ENCODE measurements at places on chromosomes 7 and 10.

DNA sequence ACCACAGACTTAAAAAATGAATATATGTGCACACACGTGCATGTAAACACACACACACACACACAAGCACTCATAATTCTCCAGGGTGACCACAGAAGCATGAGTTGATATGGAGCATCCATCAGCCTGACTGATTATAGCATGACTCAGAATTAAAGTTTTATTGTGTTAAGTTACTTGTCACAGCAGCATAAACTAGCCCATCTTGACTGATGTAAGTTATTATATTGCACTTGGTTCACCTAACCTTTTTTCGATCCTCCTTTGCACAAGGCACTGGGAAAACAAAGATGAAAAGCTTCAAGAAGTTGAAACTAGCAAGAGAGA lies 18.8 kb upstream of the SLC35G1 start:
- no peak for DNase-seq

DNA sequence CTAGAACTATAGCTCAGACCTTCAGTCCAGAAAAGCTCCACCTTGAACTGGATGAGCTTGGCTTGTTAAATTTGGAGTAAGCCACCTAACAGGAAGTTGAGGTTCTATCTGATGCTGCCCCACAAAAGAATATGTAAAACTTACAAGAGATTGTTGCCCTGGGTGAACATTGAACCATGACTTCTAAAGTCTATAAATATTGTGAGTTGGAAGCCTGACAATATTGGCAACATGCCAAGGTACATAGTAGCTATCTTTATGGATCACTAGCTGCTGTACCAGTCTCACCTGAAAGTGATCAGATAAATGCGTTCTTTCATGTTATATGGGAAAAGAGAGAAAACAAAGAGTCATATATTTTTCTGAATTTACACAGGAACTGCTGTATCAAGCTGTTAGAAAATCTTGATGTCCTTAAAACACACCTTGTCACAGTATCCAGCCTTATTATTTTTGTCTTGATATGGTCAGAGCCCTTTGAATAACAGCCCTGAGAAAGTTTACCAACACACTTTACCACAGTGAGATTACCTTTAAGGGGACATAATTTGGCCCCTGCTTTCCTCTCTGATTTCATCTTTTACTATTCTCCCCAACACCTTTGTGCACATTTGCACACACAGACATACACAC lies 92.0 kb downstream of the LSMEM1 start:
- DNase-seq: no peak

- DNase-seq: no peak
These were observed 1.8 kb upstream of the INTS1 start for GRCh38 chr7:1505731-1506550.

GRCh38 chr10:88913788-88914187 lies 33.7 kb downstream of the STAMBPL1 start:
- DNase-seq: no peak

DNA sequence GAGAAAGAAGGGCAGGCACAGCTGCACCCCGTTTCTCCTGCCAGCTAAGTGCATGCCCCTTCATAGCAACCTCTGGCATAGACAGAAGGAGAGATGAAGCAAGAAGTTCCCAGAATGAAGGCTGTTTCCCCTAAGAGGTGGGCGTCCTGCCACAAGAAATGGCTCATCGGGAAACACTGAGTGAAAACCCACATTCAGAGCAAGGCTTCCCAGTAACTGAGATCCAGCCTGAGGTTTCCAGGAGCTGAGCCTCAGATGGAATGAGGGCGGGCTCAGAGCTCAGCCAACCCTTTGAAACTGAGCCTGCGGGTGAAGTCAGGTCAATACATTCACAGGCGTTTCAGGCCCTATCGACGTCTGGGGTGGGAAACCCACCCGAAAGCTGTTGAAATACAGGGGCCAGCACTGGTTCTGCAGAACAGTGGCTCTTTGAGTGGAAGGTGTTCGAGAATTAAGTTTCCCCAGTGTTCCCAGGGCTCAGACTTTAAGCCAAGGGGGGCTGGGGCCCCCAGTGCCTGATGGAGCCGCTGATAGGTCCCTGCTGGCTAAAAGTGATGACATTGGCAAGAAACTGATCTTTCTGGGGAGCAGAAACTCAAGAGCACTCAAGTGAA lies 510.2 kb downstream of the RPS24 start:
- DNase-seq: no peak

- DNase-seq: peak; percentile 51
These were observed 47.0 kb upstream of the ELMO1 start for GRCh38 chr7:37495574-37496184.

DNA sequence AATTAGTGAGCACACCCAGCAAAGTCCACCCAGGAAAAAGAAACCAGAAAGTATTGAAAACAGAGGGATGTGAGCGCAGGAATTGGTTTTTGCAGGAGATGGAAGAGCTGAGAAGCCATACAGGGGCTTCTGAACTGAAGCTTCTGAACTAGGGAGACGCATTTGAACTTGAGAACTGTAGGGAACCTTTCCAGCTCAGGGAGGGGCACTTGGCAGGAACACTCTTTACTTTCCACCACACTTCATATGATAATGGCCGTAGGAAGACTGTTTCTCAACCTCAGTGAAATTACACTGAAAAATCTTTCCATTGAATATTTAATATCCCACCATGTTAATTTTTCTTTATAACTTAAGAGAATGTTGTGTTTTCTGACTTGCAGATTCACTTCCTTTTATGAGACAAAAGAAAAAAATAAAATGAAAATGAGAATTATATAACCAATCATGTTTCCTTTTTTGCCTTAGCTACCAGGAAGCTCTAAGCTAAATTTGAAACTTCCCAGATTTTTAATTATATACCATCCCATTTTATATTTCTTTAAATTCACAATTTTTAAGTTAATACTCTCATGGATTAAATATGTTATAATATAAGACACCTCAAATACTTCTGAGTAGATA lies 98.3 kb upstream of the TCF7L2 start:
- no peak for DNase-seq

DNA sequence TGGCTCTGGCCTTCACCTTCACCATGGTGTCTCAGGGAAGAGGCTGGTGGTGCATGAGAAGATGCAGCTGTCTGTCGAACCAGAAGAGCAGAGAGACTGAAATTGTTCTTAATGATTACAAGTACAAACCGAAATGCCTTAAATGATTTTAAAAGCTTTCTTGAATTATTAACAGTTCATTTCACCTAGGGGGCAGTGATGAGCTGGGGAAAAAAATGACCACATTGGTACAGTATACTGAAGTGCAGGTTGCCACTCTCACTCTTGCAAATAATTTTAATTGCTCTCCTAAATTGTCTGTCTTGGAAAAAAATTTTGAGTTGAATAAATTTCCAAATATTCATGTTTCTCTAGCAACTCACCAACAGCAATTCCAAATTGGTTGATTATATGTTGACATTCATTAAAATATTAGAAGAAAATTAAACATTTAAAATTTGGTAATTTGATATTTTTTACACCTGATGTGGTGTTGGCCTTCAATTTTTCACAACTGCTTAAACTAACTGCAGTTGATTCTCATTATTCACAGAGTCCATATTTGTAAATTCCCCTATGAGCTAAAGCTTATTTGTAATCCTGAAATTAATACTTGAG lies 692.6 kb downstream of the ZWINT start:
- DNase-seq: peak; percentile 2

- no peak for DNase-seq
These were observed 65.1 kb downstream of the RSU1 start for GRCh38 chr10:16752099-16752498.

GRCh38 chr7:41476460-41476803 lies 226.5 kb downstream of the INHBA start:
- no peak for DNase-seq

DNA sequence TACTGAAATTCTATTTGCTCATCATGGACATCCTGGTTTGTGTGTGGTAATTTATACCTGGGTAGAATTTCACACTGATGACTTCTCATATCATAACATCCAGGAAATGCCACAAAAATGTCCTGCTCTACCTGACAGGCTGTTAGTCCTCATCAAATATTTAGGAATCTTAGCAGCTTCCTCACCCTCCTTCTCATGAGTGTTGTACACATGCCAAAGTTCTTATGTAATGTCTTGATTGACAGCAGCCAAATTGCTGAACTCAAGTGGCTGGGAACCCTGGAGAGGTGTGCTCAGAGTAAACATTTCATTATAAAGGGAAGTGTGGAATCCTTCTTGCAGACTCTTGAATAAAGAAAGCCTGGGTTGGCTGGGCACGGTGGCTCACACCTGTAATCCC lies 8.9 kb downstream of the EEPD1 start:
- no peak for DNase-seq

- DNase-seq: peak; percentile 25
These were observed 21.3 kb downstream of the ZEB1 start for GRCh38 chr10:31340343-31340742.

DNA sequence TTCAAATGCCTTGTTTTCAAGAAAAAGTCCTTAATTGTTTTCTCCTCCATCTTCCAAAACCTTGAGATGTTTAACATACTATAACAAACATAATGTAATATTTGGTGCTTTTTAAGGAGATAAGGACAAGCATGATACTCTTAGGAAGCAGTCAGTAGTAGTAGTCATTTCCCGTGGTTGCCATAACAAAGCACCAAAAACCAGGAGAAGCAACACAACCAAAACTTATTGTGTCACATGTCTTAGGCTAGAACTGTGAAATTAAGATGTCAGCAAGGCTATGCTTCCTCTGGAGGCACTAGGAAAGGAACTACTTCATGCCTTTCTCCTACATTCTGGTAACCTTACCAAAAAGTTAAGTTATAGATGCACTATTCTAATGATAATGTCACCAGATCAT lies 106.8 kb downstream of the MBL2 start:
- no peak for DNase-seq

DNA sequence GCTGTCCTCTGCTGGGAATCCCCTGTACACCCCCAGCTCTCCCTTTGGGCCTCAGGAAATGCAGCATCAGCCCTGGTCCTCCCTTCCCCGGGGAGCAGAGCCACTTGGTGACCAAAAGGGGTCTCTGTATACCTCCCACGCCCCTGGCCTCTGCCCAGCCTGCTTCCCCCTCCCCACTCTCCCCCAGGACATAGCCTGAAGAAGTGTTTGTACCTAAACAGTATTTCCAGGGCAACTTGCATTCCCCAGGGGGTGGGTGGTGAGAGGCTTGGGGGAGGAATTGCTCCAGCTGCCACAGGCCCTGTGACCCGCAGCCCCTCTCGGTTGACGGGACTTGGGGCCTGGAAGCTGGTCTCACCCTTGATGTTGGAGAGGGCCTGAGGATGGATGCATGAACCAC lies 39.3 kb downstream of the TMEM270 start:
- no peak for DNase-seq

- no peak for DNase-seq
These were observed 68.0 kb downstream of the TRIL start for GRCh38 chr7:28890137-28890536.

GRCh38 chr7:23545493-23545892 lies 13.7 kb upstream of the TRA2A start:
- no peak for DNase-seq

DNA sequence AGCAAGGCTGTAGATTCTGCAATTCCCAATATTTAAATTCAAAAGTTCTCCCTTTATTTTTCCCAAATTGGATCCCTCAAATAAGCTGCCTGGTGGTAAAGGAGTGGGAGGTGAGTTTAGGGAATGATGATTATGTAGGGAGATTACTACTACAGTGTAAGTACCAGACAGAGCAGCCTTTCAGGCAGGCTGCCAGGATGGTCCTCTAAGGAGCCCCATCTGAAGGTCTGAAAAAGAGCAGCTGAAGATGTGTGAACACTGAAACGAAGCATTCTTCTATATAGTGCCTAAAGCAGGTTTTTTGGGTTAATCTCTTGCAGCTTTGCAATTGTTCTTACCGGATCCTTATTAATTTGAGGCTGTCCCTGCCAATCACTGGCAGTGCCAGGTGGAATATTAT lies 84.7 kb downstream of the CREB5 start:
- DNase-seq: no peak

- DNase-seq: peak; percentile 10
These were observed 101.1 kb downstream of the TNS3 start for GRCh38 chr7:47480576-47481538.

GRCh38 chr10:6301488-6302075 lies 98.8 kb downstream of the PFKFB3 start:
- no peak for DNase-seq

DNA sequence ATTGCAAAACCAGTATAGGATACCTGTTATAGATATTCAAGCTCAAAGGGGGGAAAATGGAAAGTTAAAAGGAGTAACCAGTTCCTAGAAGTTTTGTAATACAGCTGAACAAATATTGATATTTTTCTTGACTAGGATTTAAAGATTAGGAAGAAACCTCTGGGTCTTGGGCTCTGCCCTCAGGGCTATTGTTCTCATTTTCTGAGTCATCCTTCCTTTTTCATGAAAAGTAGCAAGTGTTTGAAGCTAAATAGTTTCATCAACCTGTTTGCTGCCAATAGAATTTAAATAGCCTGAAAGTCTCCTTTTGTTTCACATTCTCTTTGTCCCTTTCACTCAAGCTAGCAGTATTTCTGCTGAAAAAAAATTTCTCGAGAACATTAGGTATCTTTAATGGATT lies 1061.1 kb upstream of the GHITM start:
- DNase-seq: no peak

GRCh38 chr10:86585037-86585929 lies 63.7 kb upstream of the WAPL start:
- peak; percentile 82 for DNase-seq

- peak; percentile 11 for DNase-seq
These were observed 19.1 kb upstream of the TPK1 start for GRCh38 chr7:144854839-144855424.

GRCh38 chr7:36207451-36208291 lies 54.6 kb downstream of the EEPD1 start:
- peak; percentile 25 for DNase-seq

DNA sequence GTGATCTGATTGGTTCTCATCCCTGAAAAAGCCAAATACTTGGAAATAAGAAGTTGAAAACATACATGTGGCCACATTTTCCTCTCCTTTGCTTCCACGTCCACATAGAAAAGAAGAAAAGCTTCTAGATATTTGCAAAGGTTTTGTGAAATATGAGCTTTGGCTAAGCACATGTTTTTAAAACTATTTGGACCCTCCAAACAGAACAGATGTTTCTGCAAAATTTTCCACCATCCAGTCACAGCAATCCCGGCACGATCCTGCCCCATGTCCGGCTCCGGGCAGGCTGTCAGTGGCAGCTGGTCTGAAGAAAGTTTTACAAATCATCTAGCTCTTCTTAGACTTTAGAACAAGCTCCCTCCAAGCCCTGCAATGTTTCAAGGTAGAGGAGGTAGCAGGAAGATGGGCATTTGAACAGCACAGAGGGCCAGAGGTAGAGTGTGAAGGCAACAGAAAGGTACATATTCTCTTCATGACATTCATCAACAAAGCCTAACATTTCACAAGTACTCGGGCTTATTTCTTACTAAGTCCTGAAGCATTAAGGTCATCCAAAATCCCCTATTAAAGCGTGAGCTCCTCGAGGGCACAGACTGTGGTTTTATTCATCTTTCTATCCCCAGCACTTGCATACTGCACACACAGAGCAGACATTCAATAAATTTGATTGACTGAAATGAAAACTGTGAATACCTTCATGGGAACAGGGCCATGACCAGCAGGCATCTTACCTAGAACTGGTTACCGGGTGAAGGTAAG lies 110.1 kb downstream of the JAZF1 start:
- DNase-seq: no peak

Measured in activated CD4-positive, alpha-beta T cell treated with anti-CD3 and anti-CD28 coated beads, Interleukin-2, Interleukin-6, amounts not matched to agents 100 ng/mL and 50 ng/mL, durations not matched to agents 16 hours and 8 hours (primary cell).